ENCODE measurements at places on chromosomes 11 and 22.

GRCh38 chr11:27420722-27421572 is 51.6 kb downstream of the LGR4 start:
- no peak for DNase-seq

DNA sequence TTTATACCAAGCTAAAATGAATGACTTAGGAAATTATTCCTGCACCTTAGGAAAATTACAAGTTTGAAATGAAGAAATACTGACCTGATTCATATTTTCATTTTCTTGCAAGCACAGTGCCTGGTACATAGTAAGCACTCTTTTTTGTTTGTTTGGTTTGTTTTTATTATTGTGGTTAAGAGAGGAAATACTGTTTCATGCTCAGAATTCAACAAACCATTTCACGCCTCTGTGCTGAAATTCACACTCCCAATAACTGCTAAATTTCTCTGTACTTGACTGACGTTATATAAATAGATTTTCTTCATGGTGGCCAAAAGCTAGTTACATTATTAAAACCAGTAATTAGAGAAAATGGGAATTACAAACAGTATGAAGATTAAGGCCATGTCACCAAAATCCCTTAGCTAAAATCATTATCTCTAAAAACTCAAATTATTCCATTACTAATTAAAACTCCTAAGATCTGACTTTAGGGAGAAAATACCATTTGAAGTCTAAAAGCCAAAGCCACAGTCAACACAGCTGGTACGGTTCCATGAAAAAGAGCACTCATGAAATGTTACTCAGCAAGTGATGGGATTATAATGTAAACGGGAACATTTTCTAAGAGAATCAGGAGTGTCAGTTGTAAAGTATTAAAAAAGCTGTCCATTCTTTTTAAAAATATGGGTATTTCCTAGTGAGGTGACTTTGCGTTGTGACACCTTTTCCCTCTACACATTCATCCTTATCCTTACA is 77.8 kb upstream of the DDI1 start:
- DNase-seq, result no peak

DNA sequence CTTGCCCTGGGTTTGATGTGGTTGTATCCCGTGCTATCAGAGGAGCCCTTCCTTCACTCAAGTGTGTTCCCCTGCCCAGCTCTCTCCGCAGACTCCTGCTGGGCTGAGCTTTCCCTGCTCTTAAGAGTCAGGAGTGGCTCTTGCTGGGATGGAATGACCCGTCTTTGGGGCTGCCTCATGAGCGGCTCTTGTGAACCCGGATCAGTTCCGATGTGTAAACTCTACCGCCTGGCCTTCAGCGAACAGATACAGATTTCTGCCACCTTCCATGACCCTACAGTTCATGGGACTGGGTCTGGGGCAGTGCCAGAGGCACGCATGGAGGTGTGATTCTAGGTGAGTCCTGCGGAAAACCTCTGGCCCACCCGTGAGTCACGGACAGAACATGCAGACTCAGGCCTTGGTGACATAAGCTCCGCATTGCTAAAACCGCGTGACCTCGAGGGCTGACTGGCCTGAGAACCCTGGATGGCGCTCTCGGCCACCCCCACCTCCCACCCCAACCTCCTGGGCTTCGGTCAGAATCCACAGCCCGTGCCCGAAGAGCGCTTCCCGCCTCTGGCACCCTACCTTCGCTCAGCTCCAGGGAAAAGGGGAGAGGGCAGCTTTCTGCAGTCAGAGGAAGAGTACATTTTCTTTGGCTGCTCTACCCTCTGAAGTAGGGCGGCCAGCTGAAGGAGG is 1.3 kb upstream of the ZBTB16 start:
- no peak for DNase-seq

- DNase-seq, result no peak
These were observed 10.6 kb downstream of the ART1 start for GRCh38 chr11:3655547-3655946.

DNA sequence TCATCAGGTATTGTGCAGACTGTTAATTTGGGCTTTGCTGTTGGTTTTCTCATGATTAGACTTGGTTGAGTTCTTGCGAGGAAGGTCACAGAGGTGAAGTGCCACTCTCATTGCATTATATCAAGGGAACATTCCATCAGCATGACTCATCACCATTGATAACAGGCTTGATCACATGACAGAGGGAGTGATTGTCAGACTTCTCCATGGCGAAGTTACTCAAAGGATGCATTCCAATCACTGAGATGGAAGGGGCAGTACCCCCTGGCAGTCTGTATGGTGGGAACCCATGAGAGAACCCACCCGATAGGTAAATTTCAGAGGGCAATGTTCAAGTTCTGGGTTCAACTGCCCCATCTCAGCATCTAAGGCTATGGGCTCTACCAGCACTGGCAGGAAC is 19.4 kb upstream of the P2RY2 start:
- no peak for DNase-seq

- DNase-seq, result no peak
These were observed 19.3 kb downstream of the ENDOD1 start for GRCh38 chr11:95108671-95109551.

- DNase-seq, result no peak
These were observed 17.5 kb upstream of the TMEM191C start for GRCh38 chr22:21449531-21450319.
